ENCODE measurements at places on chromosomes 2 and 18. TPM values are rescaled to one million over a fixed set of nuclear protein-coding genes. Genes with fewer than 3 reads are reported as not detected.

Gene DPYSL5
- total RNA-seq = not detected

Gene MC2R
- total RNA-seq = not detected

Gene LRRTM1
- not detected for total RNA-seq

Gene IL36A
- not detected for total RNA-seq

Gene SAG
- not detected for total RNA-seq

Gene IL1RL1
- 5.0 TPM for total RNA-seq

Gene TTLL4
- 5.7 TPM for total RNA-seq

Gene ANKRD30B
- 0.40 TPM for total RNA-seq

Gene MYO7B
- not detected for total RNA-seq

Gene SLC25A12
- 61.4 TPM for total RNA-seq

Gene ANO7
- total RNA-seq = 1.8 TPM

Gene PPIL3
- total RNA-seq = 23.6 TPM

Gene CCDC141
- 4.3 TPM for total RNA-seq

Gene RAB11FIP5
- total RNA-seq = 38.7 TPM

Gene COL6A3
- total RNA-seq = 82.6 TPM

Gene HOXD3
- 3.2 TPM for total RNA-seq

Gene IL1F10
- total RNA-seq = not detected

Gene CPO
- total RNA-seq = 1.1 TPM

Gene KHK
- 1.3 TPM for total RNA-seq

Gene ALPG
- total RNA-seq = not detected

Gene DNER
- 0.13 TPM for total RNA-seq

Gene GPR39
- 6.8 TPM for total RNA-seq

Gene IL36G
- total RNA-seq = not detected

Gene TM4SF20
- not detected for total RNA-seq

Gene STPG4
- total RNA-seq = 0.22 TPM

Gene SCN3A
- 12.5 TPM for total RNA-seq

Gene UPP2
- total RNA-seq = not detected

Gene GPR55
- 0.11 TPM for total RNA-seq

Gene FAM161A
- total RNA-seq = 7.2 TPM

Gene RESP18
- not detected for total RNA-seq

Gene TUBA3D
- total RNA-seq = not detected

Gene HOXD1
- total RNA-seq = not detected

Gene CYB5A
- 95.3 TPM for total RNA-seq

Gene C18orf54
- 0.96 TPM for total RNA-seq

Gene ACTR1B
- 87.7 TPM for total RNA-seq

Gene OTOS
- total RNA-seq = 62.8 TPM

Gene TMEM169
- 2.0 TPM for total RNA-seq

Gene APOB
- 0.11 TPM for total RNA-seq

Gene HOXD9
- total RNA-seq = 3.6 TPM

Gene TEKT4
- total RNA-seq = 0.22 TPM

Gene RTP5
- not detected for total RNA-seq

Gene SRD5A2
- not detected for total RNA-seq

Gene TMEM198
- 5.0 TPM for total RNA-seq

Gene SLC16A14
- 1.8 TPM for total RNA-seq

Gene MOGAT1
- not detected for total RNA-seq

Gene FAP
- 10.1 TPM for total RNA-seq

Gene GAL3ST2
- not detected for total RNA-seq

Gene KIF1A
- 6.5 TPM for total RNA-seq

All from thyroid gland (tissue), 4 donors.